Right lobe of liver (tissue), 6 donors: ENCODE measurements at places on chromosomes 3 and 15. TPM values are rescaled to one million over a fixed set of nuclear protein-coding genes. Genes with fewer than 3 reads are reported as not detected.

DNA sequence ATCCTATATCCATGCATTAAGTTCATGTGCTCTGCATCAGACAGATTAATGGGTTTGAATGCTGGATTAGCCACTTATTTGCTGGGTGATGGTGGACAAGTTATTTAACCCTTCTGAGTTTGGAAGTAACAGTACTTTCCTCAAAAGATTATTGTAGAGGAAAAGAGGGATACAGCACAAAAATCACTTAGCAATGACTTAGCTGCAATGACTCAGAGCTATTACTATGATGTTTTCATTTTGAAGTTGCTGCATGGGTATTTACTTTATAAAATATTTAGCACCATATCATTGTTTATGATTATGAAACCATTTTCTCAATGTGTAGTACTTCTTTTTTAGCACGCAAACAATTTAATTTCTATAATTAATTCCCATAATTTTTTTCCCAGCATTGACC lies 248.4 kb downstream of the MYRIP start:
- H3K36me3 ChIP-seq = no peaks in the 10 kb centered on the region
- no peak for DNase-seq
- H3K27me3 ChIP-seq = no peaks in the 10 kb centered on the region
- no peak overlapping the region for H3K27ac ChIP-seq
- no peak overlapping the region for H3K4me3 ChIP-seq

DNA sequence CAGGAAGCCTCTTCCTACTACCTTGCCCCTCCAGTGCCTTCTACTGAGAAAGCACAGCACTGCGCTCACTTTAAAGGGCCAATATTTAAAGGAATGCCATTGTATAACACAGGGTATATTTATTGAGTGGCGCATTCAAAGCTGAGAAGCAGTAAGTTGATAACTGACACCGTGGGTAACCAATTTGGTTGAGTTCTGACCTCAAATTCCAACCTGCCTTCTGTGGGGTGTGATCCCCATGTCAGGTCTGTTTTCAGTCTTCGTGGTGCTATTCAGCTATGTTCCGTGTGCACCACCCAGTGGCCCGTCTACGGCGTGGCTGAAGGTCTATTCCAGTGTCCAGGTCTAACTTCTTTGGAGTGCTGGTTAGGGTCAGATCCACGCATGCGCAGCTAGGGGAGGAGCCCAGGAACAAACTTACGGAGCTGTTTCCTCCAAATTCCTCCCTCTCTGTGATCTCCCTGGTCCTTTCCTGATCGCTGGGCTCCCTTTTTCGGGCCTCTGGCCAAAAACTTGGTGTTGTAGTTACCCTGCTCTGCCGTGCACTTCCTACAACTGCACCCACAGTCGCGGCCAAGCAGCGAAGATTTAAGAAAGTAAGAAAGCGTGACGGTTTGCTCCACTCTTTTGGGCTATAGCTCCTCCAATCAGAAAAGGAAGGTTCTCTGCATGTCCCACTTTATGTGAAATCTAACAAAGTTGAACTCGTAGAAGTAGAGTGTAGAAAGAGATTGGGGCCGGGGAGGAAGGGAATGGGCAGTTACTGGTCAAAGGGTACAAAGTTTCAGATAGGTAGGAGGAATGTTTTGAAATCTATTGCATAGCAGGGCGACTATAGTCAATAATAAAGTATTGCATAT lies 7.7 kb downstream of the LRRC2 start:
- H3K27me3 ChIP-seq = no peaks in the 10 kb centered on the region
- peak overlapping the region; percentile 77 for H3K27ac ChIP-seq
- no peaks in the 10 kb centered on the region for H3K36me3 ChIP-seq
- H3K4me1 ChIP-seq = peaks cover 16% of the 10 kb centered on the region

GRCh38 chr3:150104564-150104963 lies 133.9 kb upstream of the PFN2 start:
- H3K27ac ChIP-seq = no peak overlapping the region
- H3K27me3 ChIP-seq = no peaks in the 10 kb centered on the region
- H3K36me3 ChIP-seq = no peaks in the 10 kb centered on the region
- no peak for DNase-seq
- H3K4me3 ChIP-seq = no peak overlapping the region

DNA sequence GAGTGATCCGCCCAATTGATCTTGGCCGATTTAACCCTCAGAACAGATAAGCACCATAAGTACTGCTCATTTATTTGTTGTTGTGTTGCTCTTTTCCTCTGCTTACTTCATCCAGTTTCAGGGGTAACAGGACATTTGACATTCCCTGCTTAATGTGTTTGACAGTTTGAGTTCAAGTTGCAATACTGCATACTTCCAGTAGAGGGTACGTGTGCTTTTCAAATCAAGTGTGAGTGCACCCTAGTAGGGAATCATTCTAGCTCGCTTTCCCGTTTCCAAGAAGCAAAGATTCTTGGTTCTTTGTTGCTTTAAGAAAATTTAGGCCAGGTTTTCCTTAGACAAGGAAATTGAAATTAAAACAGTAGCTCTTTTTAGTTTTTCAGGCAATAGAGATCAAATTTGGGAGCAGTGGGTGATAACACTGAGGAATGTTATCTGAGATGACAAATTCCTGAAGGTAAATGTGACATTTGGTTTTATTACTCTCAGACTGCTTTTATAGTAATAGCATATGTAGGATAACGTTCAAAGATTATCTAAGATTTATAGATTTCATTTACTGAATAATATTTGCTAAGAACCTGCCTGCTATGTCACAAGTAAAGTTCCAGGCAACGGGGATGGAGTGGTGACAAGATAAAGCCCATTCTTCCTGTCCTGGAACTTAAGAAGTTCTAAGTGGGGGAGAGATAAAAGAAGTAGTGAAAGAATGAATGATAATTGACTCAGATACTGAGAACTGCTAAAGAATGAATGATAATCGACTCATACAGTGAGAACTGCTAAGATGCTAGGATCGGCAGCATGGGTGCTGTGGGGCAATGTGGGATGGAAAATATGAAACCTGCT lies 73.3 kb downstream of the SYNPR start:
- H3K4me1 ChIP-seq = no peaks in the 10 kb centered on the region
- no peaks in the 10 kb centered on the region for H3K36me3 ChIP-seq
- no peak overlapping the region for H3K27ac ChIP-seq
- peaks cover 3% of the 10 kb centered on the region for H3K27me3 ChIP-seq
- no peak overlapping the region for H3K4me3 ChIP-seq

DNA sequence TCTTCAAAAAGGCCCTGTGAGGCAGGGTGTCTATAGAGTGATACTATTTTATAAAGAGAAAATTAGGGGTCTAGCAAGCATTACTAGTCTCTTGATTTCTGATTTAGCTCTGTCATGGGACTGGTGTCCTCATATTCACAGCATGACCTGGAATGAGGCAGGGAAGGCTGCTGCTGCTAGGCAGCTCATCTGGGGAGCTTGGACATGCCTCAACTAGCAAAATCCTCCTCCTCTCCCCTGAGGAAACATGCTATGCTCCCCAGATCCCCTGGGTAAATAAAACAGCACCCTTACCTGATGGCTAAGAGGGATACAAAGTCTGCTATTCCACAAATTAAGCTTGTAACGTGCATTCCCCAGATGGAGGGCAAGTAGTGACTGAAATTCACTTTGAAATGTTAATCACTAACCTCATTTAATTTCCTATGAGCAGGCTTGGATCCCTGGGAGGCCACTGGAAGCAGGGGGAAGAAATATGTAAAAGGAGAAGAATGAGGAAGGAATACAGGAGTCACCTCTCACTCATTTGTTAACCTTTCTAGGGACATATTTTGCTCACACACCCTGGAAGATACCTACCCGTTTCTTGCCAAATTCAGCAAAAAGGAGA lies 709.4 kb downstream of the SQOR start:
- no peaks in the 10 kb centered on the region for H3K27me3 ChIP-seq
- no peaks in the 10 kb centered on the region for H3K4me1 ChIP-seq
- H3K4me3 ChIP-seq = no peak overlapping the region
- H3K27ac ChIP-seq = no peak overlapping the region
- DNase-seq = no peak

DNA sequence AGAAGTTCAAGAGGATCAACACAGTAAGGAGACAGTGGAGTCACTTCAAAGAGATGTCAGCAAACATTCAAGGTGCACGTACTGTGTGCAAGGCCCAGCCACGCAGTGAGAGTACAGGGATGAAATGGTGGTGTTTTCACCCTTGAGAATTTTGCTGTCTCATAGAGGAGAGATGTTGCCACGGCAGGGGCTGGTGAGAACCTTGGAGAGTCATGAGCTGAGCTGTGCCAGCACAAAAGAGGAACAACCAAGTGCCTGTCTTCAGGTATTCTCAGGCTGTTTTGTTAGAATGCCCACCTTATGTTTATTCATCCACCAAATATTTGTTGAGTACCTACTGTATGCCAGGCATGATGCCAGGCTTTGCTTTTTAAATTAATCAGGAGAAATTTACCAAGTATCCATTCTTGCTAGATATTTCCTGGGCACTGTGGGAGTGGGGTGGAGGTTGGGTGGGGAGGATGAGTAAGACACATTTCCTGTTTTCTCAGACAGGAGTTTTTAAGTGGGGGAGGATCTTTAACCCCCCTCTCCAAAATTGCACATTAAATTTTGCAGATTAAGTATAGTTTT lies 72.6 kb downstream of the SLC6A11 start:
- H3K36me3 ChIP-seq = no peaks in the 10 kb centered on the region
- no peaks in the 10 kb centered on the region for H3K27me3 ChIP-seq
- no peak overlapping the region for H3K4me3 ChIP-seq
- H3K4me1 ChIP-seq = no peaks in the 10 kb centered on the region

- no peak for DNase-seq
- H3K4me1 ChIP-seq = no peaks in the 10 kb centered on the region
- no peak overlapping the region for H3K27ac ChIP-seq
- no peak overlapping the region for H3K4me3 ChIP-seq
Observed at GRCh38 chr15:48507416-48508065, 138.0 kb downstream of the FBN1 start.

GRCh38 chr15:58962662-58963565 lies 24.5 kb upstream of the RNF111 start:
- H3K4me1 ChIP-seq = no peaks in the 10 kb centered on the region
- no peaks in the 10 kb centered on the region for H3K27me3 ChIP-seq
- H3K4me3 ChIP-seq = no peak overlapping the region
- no peaks in the 10 kb centered on the region for H3K36me3 ChIP-seq

DNA sequence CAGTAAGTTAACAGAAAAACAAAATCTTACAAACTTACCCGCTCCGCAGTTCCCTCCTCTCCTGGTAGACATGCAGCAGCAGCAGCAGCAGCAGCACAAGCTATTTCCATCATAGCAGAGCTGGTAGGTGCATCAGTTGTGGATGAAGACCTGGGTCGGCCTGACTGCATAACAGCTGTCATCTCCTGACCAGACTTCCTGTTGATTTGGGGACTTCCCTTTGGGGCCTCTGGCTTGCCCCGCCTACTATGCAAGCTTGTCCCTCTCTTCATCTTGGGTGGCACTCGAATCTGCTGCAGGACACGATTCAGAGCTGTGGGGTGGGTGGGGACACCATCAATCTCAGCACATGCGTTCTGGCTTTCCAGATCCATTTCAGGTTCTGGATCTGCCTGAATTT lies 65.7 kb downstream of the TMCC1 start:
- H3K4me1 ChIP-seq = peaks cover 13% of the 10 kb centered on the region
- no peak overlapping the region for H3K4me3 ChIP-seq
- no peaks in the 10 kb centered on the region for H3K36me3 ChIP-seq
- H3K27ac ChIP-seq = no peak overlapping the region
- no peak for DNase-seq

DNA sequence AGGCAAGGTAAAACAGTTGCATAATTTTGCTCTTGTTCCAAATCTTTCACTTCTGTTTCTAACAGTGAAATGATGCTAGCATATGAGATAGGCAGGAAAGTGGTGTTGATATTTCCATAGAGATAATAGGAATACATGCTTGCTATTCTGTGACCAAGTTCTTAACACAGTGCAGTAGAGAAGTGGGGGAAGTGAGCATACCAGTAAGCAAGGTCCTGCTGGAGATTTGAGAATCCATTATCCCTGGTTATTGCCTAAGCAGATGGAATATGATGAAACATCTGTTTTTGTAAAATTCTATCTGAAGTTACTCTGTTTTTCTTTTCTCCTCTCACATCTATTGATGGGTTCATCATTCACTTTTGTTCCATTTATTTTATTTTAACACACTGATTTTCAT lies 28.7 kb downstream of the USP8 start:
- DNase-seq = no peak
- no peaks in the 10 kb centered on the region for H3K27me3 ChIP-seq
- no peak overlapping the region for H3K4me3 ChIP-seq
- H3K4me1 ChIP-seq = no peaks in the 10 kb centered on the region
- peaks cover 19% of the 10 kb centered on the region for H3K36me3 ChIP-seq

- H3K4me1 ChIP-seq = no peaks in the 10 kb centered on the region
- no peaks in the 10 kb centered on the region for H3K36me3 ChIP-seq
- no peak for DNase-seq
- H3K4me3 ChIP-seq = no peak overlapping the region
- H3K27me3 ChIP-seq = no peaks in the 10 kb centered on the region
Observed at GRCh38 chr3:194025119-194025518, 110.8 kb upstream of the HES1 start.

DNA sequence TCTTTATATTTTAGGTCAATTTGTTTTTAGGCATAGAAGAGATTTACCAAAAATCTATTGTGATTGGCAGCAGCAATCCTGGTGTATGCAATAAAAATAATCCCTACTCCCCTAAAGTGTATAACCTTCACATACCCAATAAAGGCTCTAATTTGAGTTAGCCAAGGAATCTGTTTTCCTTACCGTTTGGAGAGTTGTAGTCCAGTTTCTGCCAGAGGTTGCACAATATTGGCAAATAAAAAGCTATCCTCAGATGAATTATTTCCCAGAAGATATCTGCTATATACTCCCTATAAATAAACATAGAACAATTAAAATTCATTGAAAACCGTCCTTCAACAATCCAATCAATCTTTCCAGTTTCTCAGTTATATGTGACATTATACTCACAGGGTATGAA lies 31.1 kb downstream of the ACKR4 start:
- no peak for DNase-seq
- H3K4me1 ChIP-seq = no peaks in the 10 kb centered on the region
- no peak overlapping the region for H3K27ac ChIP-seq
- no peaks in the 10 kb centered on the region for H3K36me3 ChIP-seq

DNA sequence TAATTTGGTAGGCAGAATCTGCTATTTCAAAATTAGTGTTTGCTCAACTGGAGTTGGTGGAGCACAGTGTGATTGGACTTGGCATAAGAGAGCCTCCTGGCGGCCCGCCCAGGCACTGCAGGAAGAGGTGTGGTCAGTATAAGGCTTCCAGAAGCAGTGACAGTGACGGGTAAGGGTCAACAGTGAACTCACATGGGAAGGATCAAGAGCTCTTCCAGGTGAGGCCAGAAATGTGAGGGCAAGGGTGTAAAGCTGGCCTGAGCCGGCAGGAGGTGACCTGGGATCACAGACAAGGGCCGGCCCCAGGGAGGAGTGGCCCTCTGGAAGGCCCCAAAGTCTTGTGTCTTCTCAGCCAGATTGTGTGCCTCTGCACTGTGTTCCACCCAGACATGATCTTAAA lies 93.2 kb upstream of the RNF7 start:
- peak; percentile 84 for DNase-seq
- no peak overlapping the region for H3K4me3 ChIP-seq
- H3K27ac ChIP-seq = no peak overlapping the region
- H3K36me3 ChIP-seq = no peaks in the 10 kb centered on the region
- no peaks in the 10 kb centered on the region for H3K27me3 ChIP-seq

- peak overlapping the region; percentile 91 for H3K27ac ChIP-seq
- H3K27me3 ChIP-seq = no peaks in the 10 kb centered on the region
- H3K4me3 ChIP-seq = no peak overlapping the region
Observed at GRCh38 chr15:31390777-31391486, 64.3 kb downstream of the KLF13 start.

ZNF385D gene
- total RNA-seq = 0.59 TPM

EXD1 gene
- total RNA-seq = not detected

GNAT1 gene
- not detected for total RNA-seq

CELSR3 gene
- total RNA-seq = 0.68 TPM

POU1F1 gene
- not detected for total RNA-seq

MAGI1 gene
- 37.7 TPM for total RNA-seq

CLDN16 gene
- 1.6 TPM for total RNA-seq

SLC22A13 gene
- not detected for total RNA-seq

ITPKA gene
- total RNA-seq = 2.0 TPM
